NCI-H2227 treated with DMSO at 0.1 percent for 48 hours (cell line): ENCODE measurements at places on chromosomes 6 and 20.

DNA sequence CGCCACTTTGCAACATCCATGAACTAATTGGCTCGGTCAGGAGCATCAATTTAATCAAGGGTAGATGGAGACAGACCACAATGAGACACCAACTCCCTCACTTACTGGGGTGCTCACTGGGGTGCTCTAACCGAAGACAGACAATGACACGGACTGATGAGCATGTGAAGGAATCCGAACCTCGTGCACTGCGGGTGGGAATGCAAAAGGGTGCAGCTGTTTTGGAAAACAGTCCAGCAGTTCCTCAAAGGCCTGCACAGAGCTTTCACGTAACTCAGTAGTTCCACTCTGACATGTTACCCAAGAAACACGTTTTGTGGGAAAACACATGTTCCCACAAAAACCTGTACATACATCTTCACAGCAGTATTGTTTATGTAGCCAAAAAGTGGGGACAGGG, 26.8 kb downstream of the ANKRD60 start:
- no peak for DNase-seq

GRCh38 chr6:7426447-7427169, 37.0 kb downstream of the RIOK1 start:
- DNase-seq: no peak

GRCh38 chr6:11989386-11989785, 22.7 kb upstream of the HIVEP1 start:
- DNase-seq: no peak

GRCh38 chr20:45909817-45910669, 1.9 kb downstream of the PLTP start:
- DNase-seq: no peak

DNA sequence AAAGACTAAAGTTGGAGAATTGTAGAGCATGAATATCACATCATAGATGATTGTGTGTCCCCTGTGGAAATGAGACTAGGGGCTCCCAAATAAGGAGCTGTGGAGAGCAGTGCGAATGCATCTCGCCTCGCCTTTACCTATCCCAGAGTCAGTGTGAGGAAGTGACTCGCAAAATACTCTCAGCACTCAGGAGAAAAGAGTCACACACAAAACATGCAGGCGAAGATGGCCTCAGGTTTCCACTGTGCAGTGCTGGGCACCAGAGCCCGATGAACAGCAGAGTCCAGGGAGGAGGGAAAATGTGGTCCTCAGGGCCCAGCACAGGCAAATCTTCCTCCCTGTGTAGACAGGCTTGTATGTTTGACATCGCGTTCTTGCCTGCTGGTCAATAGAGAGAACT, 126.5 kb upstream of the AFDN start:
- DNase-seq: no peak

DNA sequence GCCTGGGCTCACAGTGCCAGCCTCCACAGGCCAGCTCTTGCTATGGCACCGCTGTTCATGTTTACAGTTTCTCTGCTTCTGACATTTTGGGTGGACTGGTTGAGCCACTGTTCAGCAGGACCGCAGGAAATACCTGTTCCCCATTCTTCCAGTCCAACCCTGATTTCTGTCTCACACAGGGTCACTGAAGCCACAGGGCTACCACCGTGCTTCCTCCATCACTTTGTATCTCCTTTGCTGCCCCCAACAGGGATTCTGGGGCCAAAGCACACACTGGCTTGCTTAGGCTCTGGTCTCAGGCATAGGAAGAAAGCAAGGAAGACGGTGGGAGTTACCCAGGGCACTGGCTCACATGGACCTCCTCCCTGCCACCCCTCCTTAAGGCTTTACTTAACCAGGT, 164.5 kb downstream of the UNC5CL start:
- no peak for DNase-seq

GRCh38 chr20:62266340-62266739, 28.0 kb downstream of the OSBPL2 start:
- DNase-seq: no peak

GRCh38 chr6:104682722-104683643, 176.7 kb downstream of the HACE1 start:
- no peak for DNase-seq

- DNase-seq: no peak
Observed at GRCh38 chr6:16978686-16979085, 123.2 kb upstream of the STMND1 start.

DNA sequence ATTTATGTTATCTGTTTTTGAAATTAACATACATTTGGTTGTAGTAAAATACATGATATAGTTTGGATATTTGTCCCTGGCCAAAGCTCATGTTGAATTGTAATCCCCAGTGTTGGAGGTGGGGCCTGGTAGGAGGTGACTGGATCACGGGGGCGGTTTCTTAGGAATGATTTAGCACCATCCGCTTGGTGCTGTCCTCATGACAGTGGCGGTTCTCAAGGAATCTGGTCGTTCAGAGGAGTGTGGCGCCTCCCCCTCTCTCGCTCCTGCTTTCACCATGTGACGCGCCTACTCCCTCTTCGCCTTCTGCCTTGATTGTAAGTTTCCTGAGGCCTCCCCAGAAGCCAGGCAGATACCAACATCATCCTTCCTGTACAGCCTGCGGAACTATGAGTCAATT, 29.0 kb downstream of the CTCFL start:
- no peak for DNase-seq

- no peak for DNase-seq
Observed at GRCh38 chr6:74434171-74434570, 738.2 kb downstream of the CD109 start.

DNA sequence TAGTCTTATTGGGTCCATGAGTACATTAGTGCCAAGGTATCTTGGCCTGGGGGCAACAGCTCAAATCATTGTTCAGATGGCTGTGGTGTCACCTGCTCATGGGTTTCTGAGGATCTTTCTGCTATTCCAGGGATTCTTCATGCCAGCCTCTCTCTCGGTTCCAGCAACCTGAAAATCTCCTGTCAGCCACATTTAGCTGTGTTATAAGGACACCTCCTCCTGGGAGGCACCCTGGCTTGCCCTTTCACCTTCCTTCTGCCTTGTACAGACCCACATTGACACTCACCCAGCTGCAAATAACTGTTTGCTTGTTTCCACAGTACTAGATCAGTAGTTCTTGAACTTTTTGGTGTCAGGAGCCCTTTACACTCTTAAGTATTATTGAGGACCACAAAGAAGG, 159.9 kb downstream of the GRM4 start:
- no peak for DNase-seq

DNA sequence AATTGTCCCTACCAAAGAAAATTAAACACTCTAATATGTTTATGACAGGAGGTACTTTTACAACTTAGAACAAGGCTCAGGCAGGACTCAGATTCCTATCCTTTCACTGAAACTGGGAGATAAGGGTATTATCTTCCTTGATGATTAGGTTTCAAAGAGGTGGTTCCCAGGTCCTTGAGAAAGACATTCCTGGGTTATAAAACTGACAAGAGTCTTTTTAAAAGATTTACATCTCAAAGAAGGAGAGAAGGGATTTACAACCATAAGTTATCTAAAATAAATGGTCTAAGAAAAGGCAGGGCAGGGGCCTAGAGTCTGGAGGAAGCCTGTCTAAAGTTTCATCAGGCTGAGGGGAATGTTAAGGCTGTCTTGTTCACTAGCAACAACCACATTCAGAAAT, 1492.5 kb downstream of the HACE1 start:
- no peak for DNase-seq

DNA sequence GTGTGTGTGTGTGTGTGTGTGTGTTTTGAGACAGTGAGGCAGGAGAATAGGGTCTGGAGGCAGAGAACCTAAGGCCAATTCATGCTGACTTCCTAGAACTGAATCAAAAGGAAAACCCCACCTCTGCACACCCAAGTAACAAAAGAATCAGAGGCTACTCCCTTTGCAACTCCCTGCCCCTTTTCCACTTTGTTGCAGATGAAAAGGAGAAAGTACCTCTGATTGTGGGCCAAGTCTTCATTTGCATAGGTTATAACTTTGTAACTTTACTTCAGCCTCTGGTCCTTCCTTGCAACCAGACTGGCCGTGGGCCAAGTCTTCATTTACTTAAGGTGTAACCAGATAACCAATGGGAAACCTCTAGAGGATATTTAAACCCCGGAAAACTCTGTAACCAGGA, 168.8 kb downstream of the EYA2 start:
- no peak for DNase-seq

GRCh38 chr20:57708694-57709673, 831 bp downstream of the PMEPA1 start:
- no peak for DNase-seq

- no peak for DNase-seq
Observed at GRCh38 chr6:5634525-5634924, 372.2 kb downstream of the NRN1 start.

DNA sequence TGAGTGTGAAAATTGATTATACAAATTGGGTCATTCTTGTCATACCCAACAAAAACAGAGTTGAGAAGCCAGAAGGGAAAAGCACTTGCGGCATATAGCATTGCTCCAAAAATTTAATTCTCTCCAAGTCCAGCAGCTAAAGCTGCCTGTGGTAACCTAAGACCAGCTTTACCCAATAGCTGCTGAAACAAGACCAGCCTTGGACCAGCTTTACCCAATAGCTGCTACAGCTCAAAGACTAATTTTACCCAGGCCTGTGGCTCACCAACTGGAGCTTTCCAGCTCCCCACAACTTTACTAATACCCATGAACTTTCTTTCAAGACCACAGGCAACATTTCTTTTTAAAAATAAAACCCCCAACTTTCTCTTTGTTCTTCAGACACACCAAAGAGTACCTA, 32.8 kb upstream of the ZNF133 start:
- no peak for DNase-seq

DNA sequence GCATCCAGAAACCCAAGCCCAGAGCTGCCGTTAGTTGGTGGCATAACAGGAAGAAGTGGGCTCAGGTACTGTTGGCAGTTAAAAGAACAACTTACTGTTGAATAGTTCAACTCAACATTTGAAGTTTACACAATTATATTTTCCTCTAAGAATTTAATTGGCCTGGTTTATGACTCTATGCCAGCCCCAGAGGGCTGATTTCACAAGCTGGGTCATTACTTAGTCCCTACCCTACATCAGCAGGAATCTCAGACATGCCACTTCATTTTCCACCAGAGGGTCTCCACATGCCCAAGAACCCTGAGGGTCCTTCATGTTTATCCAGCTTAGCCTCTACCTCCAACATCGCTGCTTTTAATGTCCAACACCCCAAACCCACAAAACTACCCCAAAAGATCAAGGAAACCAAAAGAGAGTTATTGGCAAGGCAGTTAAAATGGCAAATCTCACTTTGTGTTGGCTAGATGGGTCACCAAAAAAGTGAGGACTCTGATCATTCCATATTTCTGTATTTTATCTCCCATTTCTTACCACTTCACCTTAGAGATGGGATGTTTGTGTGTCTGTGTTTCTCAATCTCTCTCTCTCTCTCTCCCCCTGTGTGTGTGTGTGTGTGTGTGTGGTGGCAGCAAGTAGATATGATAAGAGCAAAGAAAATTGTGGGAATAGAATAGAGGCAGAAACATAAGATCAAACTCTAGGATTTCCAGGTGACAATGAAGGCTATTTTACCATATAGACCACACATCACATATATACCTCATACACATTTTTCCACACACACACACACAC, 112.5 kb upstream of the TBX18 start:
- DNase-seq: no peak

GRCh38 chr6:157877573-157878438, 54.8 kb downstream of the SNX9 start:
- no peak for DNase-seq

- DNase-seq: no peak
Observed at GRCh38 chr20:13401596-13401995, 180.5 kb downstream of the ISM1 start.

- no peak for DNase-seq
Observed at GRCh38 chr20:1825507-1825906, 69.7 kb upstream of the SIRPA start.

- DNase-seq: no peak
Observed at GRCh38 chr20:22901921-22902320, 133.2 kb upstream of the SSTR4 start.

GRCh38 chr6:42302411-42302810, 84.8 kb upstream of the MRPS10 start:
- DNase-seq: no peak

GRCh38 chr20:58310291-58310782, 822 bp downstream of the RAB22A start:
- no peak for DNase-seq

DNA sequence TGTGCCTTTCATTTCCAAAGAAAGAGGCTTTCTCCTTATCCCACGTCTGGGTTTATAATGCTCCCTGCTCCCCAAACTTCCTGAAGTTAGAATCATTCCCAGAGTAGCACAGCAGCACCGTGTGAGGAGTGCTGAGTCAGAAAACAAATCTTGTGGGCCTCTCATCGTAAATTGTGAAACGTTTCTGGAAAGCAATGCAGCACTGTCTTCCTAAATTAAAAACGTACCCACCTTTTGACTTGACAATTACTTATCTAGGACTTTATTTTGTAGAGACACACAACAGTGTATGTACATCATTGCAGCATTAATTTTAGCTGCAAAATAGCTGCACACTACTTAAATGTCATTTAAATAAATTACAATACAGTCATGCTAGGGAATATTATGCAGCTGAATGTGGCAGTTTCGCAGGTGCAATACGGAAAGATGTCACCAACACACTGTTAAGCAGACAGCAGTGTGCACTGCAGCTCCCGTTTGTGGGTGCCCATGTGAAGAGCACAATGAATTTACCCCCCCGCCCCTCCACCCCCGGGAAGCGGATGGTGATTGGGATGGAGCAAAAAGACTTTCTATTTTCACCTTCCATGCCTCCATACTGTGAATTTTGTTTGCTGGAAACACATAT, 30.8 kb downstream of the RRBP1 start:
- no peak for DNase-seq

DNA sequence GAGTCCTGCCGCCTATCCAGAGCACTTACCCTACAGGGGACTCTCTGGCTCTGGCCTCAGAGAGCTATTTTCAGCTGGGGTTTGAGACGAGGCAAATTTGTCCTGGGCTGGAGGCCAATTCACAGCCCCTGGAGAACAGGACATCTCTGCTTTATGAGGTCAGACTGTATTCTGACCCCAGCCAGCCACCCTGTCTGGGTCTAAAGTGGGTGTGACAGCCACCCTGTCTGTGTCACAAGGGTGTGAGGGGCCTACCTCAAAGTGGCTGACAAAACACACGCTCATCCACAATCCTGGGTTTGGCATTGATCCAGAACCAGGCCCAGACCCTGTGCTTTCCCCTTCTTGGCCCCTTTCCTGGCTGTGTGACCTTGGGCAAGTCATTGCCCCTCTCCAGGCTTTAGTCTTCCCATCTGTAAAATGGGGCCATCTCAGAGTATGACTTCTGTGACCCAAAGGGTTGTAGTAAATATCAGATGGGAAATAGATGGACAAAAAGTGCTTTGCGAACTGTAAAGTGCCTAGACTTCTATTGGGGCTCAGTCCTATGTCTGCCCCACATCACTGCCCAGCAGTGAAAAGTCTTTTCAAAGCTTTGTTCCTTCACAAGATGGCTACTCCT, 44.1 kb upstream of the TGM2 start:
- no peak for DNase-seq

DNA sequence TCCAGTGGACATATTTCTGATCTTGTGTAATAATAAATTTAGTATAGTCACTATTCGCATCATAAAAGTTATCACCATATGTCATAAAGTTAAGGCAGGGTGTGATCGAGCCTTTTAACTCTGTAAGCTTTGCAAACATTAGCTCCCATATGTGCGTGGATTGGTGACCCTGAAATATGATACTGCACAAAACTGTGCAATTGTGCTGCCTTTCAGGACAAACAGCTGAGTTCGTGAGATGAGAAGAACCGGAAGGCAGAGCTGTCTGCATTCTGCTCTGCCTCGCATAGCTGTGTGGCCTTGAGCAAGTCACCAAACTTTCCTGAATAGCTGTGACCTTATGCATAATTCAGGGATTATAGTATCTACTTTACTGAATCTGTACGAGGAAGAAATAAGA, 3.2 kb upstream of the PLEKHG1 start:
- DNase-seq: no peak
